ENCODE measurements at places on chromosomes 13 and 19.

DNA sequence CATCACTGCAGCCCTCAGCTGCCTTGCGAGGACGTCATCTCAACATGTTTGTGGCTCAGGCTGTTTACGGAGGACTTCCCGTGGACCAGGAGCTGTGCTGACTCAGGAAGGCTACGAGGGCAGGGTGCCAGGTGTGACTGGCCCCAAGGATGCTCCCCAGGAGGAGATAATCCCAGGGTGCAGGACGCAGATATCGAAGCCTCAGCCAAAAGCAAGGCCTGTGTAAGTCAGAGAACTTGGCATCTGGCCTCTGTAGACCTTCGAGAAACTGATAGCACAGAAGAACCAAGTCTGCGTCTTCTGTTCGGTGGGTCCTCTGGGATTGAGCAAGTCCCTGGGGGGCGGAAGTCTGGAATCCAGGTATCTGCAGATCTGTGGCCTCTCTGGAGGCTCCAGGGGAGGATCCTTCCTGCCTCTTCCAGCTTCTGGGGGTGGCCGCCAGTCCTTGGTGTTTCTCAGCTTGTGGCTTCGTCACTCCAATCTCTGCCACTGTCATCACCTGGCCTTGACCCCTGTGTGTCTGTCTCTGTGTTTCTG lies 2.6 kb upstream of the DOHH start:
- DNase-seq: no peak

DNA sequence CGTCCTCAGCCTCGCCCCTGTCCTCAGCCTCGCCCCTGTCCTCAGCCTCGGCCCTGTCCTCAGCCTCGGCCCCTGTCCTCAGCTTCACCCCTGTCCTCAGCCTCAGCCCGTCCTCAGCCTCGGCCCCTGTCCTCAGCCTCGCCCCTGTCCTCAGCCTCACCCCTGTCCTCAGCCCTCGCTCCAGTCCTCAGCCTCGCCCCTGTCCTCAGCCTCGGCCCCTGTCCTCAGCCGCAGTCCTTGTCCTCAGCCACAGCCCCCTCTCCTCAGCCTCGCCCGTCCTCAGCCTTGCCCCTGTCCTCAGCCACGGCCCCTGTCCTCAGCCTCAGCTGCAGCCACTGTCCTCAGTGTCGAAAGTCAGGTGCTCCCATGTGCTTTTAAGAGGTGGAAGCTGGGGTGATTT lies 10.5 kb downstream of the C13orf46 start:
- DNase-seq: no peak

- peak; percentile 60 for DNase-seq
These were observed at the start of gene HOMER3 for GRCh38 chr19:18940769-18941627. HOMER3 (minus strand) TSS chr19:18941217; CDS start chr19:18938982, 2,235 bp downstream.

DNA sequence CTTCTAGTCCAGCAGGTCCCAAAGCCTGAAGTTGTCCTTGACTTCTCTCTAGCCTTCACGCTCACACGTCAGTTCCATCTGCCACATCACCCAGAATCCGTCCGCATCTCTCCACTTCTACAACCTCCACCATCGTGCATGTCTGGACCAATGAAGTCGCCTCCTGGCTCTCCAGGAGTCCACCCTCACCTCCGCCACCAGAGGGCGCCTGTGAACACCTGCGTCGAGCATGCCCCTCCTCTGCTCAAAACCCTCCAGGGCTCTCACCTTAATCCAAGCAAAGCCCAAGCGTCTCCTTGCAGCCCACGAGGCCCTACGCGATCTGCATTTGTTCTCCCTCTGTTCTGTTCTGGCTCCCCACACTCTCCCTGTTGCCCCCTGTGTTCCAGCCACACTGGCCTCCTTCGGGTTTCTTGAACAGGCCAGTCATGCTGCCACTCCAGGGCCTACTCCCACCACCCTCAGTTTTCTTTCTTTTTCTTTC lies 3.7 kb downstream of the USHBP1 start:
- peak; percentile 64 for DNase-seq

DNA sequence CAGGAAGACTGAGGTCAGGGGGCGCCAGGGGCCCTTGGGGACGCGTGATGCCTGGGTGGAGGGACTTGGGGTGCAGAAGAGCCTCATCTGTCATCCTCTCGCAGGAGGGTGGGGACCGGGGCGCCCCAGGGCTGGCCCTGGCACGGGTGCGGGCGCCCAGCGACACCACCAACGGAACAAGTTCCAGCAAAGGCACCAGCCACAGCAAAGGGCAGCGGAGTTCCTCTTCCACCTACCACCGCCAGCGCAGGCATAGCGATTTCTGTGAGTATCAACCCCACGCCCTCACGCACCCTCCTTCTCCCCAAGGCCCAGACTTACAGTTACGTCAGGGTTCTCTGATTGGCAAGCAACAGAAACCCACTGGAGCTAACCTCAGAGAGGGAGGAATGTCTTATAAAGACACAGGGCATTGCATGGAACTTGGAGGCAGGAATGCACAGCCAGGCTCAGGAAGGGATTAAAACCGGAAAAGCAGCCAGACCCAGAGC lies 29.4 kb downstream of the MARK4 start:
- peak; percentile 16 for DNase-seq

DNA sequence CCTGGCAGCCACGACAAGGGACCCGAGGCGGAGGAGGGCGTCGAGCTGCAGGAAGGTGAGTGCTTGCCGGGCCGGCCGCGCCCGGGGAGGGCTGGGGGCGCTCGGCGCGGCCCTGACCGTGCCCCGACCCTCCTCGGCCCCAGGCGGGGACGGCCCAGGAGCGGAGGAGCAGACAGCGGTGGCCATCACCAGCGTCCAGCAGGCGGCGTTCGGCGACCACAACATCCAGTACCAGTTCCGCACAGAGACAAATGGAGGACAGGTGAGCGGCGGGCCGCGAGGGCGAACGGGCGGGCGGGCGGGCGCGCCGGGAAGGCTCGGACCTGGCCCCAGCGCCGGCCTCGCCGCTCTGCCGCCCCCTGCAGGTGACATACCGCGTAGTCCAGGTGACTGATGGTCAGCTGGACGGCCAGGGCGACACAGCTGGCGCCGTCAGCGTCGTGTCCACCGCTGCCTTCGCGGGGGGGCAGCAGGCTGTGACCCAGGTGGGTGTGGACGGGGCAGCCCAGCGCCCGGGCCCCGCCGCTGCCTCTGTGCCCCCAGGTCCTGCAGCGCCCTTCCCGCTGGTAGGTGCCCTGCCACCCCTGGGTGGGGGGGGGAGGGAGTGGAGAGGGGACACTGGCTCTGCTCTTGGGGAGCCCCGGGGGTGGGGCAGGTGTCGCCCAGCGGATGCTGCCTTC lies 816 bp downstream of the USF2 start:
- peak; percentile 68 for DNase-seq

GRCh38 chr13:83622422-83622784 lies 259.9 kb downstream of the SLITRK1 start:
- DNase-seq: peak; percentile 1

DNA sequence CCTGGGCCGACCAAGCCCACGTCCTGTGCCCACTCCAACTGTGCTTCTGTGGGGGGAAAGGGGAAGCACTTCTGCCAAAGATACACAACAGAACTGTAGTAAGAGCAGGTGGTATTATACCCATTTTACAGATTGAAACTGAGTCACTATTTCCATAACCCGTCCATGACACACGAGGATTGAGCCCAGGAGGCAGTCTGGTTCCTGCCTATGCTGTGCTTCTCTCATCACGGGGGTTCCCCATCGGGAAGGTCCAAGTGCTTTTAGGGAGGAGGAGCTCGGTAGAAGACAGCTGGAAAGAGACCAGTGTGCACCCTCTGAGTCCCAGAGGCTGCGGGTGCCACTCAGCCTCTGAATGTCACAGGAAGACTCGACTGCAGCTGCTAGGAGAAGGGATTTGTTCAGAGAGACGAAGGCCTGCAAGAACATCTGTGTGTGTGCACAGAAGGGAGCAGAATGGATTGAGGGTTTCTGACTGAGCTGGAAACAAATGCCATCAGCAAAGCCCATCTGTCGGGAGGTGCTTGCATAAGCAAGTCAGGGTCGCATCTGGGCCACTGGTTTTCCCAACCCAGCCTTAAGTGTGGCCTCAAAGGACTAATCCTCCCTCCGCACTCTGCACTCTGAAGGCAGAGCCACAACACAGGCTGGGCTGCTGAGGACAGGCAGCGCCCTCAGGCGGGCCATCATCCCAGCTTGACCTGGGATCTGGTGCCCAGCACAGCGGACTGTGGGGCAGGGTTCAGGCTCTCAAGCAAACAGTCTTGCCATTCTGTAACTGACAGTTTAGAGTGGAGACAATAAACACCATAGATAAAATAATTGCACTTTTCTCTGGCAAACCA lies 150.0 kb downstream of the DPF1 start:
- DNase-seq: no peak

GRCh38 chr13:111790621-111791020 lies 276.3 kb upstream of the SOX1 start:
- DNase-seq: no peak

DNA sequence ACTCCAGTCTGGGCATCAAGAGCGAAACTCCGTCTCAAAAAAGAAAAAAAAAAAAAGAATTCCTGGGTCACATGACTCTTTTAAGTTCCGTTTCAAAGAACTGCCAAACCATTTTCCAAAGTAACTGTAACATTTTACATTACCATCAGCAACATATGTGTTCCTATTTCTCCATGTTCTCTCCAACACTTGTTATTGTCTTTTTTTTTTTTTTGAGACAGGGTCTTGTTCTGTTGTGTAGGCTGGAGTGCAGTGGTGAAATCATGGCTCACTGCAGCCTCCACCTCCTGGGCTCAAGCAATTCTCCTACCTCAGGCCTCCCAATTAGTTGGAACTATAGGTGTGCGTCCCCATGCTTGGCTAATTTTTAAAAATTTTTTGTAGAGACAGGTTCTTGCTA lies 6.5 kb downstream of the LGALS7B start:
- no peak for DNase-seq

DNA sequence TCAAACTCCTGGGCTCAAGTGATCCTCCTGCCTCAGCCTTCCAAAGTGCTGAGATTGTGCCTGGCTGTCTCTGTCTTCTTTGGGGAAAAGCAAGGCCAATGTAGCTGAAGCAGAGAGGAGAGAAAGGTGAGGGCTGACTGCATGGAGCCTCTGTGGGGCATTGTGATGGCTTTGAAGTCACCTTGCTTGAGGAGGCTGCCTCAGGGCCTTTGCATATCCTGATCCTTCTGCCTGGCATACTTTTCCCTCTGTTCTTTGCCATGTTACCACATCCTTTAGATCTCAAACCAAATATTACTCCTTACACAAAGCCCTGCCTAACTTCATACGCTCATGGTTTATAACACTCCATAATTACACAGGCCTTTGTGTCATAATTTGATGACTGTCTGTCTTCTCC lies 9.4 kb upstream of the PPP5C start:
- no peak for DNase-seq

- DNase-seq: no peak
These were observed 113.1 kb downstream of the PAN3 start for GRCh38 chr13:28251466-28251865.

- DNase-seq: no peak
These were observed 3.8 kb downstream of the MVB12A start for GRCh38 chr19:17423429-17424208.

DNA sequence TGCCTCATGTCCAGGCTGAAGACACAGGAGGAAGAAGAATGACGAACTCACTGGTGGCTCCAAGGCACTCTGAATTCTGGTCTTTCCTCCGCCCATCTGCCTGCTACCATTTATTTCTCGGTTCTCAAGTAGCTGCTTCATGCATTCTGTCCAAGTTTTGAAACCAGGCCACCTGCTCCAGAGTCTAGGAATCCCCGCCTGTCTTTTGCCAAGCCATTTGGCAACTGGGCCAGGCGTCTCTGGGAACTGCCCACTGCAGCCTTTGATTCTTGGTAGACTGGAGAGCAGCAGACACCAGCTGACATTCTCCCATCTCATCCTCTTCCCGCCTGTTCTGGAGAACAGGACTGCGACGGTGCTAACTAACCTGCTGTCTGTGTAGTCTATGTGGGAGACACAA lies 10.8 kb downstream of the SLC35E1 start:
- DNase-seq: no peak

DNA sequence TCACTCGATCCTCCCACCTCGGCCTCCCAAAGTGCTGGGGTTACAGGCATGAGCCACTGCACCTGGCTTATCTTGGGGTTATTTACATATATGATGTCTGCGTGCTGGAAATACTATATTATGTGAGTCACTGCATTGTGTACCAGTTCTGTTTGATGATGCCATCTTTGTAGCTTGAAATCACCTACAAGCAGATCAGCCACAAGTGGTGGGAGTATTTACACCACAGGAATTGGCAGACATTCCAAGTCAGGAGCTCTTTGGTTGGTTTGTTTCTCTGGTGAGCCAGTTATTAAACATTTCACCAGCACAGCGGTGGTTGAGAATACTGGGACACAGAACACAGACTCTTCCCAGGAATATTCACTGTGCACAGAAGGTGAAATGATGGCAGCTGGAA lies 4.5 kb upstream of the TIMM44 start:
- no peak for DNase-seq

DNA sequence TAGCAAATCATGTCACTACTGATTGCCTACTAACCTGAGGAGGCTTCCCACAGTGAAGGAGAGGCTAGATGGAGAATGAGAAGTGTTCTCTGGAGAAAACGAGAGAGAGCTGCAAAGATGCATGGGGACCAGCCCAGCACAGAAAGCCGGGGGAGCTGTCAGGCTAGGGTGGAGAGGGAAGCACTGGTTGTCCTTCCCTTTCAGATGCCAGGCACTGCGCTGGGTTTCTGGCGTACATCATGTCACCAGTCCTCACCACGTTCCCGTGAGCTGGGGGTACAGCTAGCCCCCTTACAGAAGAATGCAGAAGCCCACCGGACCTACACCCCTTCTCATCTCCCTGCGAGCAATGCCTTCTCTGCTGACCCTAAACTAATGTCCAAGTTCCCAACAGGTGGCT lies 86.0 kb downstream of the STK24 start:
- DNase-seq: no peak

DNA sequence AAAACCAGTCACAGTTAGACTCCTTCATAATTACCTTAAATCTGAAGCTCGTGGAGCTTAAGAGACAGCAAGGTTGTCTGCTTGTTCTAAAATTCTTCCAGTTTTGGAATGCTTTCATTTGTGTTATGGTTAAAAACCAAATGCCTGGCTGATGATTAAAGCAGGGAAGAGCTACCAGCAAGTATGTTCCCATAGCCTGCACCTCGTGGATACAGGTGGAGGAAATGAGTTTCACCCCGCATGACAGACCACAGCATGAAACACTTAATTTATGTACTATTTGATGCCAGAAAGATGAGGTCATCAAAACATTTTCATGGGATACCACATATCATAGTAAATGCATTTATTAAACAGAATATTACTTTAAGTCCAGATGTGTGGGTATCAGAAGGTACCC lies 416 bp upstream of the DOCK9 start:
- DNase-seq: peak; percentile 88

GRCh38 chr13:41883147-41883546 lies 77.8 kb downstream of the VWA8 start:
- no peak for DNase-seq

DNA sequence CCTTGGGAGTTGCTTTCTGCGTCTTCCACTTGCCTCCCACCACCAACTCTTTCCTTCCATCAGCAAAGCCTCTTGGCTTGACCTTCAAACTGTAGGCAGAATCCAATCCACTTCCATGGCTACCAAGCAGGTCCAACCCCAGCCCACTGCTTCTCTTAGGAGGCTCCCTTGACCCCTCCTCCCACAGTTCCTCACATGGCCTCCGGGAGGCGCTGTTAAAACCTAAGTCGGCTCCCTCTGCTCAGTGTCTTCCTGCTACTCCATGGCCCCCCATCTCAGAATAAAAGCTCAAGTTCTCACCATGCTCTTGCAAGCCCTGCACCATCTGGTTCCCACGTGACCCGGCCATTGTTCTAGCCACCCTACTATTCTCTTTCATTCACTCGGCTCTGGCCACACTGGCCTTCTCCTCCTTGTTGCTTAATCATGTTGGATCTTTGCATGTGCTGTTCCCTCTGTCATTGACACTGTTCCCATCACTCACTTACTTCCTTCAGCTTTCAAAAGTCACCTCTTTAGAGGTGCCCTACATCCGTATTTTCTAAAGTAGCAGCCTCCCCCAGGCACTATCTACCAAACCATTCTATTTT lies 7.5 kb downstream of the IZUMO2 start:
- DNase-seq: no peak
